CD4-positive, alpha-beta T cell treated with Interleukin-10 for 1 hour (primary cell): ENCODE measurements at places on chromosomes 1 and 21.

- peak; percentile 53 for DNase-seq
Observed at GRCh38 chr1:112614460-112615065, 4.4 kb downstream of the ST7L start.

DNA sequence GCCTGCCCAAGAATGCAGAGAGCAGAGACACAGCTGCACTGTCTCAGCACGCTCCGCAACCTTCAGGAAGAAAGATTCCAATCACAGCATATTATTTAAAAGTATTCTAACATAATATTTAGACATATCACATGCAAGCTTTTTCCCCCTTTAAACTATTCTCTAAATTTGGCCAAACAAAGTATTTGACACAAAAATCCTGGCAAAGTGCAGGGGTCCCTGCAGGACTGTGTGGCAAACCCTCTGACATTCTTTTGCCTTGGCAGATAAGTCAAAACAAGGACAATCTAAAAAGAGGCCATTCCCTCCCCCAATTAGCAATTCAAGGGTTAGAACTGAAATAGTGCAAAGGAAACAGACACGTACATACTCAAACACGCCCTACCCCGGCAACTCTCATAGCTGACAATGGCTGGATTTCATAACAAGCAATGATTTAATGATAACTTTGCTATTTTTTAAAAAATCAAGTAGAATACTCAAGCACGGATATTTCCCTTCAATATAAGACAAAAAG, 225.3 kb downstream of the MRPL39 start:
- DNase-seq: no peak

- DNase-seq: no peak
Observed at GRCh38 chr1:89760496-89760895, 60.3 kb upstream of the LRRC8D start.

DNA sequence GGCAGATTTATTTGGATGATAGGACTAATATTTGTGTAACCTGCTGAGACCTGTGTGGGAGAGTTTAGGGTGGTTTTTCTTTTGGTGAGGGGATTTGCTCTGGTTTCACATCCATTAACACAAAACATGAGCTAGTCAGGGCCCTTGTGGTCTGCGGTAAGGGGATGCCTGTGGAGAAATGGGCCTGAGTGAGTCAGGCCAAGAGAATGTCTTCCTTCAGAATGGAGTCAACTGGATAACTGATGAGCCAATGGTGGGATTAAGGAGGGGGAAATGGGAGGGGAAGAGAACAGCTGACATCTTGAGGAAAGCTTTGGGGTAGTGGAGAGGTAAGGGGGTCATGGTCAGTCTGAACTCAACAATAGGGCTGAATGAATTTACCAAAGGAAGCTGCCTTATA, 13.9 kb downstream of the WNT2B start:
- DNase-seq: no peak

GRCh38 chr1:28087614-28088167, 719 bp downstream of the EYA3 start:
- peak; percentile 34 for DNase-seq
